Femur (tissue), 1 donor: ENCODE measurements at places on chromosomes 11 and 22.

DNA sequence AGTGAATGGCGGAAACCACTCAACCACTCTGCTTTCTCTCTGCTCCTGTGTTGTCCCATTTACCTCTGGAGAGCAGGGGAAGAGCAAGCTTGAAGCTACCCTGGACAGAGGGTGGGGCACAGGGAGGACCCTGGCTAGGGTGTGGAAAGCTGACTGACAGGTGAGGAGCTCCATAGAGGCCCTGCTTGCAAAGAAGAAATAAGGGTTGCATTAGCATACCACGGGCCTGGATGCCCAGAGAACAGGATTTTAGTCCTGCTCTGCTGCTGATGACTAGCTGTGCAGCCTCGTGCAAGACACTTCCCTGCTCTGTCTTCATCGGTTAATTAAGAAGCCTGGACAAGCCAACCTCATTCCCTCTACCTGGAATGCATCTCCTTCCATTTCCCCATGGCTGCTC is 135.0 kb downstream of the BUD13 start:
- no peak for DNase-seq

DNA sequence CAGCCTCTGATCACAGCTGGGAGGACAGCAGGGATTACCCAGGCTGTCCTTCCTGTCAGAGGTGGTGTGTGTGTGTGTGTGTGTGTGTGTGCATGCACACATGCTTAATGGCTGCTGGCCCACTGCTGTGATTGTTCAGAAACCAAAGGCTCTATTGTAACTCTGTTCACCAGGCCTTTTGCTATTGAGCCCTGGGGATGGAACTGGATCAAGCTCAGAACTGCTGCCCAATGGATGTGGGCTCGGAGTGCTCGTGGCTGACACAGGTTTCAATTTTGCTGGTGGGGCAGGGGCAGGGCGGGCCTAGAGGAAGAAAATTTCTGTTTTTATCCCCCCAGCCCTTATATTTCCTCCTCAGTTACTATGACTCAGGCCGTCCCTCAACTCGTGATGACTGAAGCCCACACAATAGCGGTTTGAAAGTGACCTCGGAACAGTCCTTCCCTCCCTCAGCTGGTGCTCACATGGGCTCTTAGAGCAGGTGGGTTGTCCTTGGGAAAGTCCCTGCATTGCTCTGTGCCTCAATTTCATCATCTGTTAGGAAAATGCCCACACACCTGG is 359.3 kb downstream of the TENM4 start:
- DNase-seq: no peak

GRCh38 chr11:45658292-45658991 is 7.0 kb downstream of the CHST1 start:
- peak; percentile 93 for DNase-seq

GRCh38 chr11:69387409-69387885 is 93.5 kb downstream of the MYEOV start:
- DNase-seq: peak; percentile 10

DNA sequence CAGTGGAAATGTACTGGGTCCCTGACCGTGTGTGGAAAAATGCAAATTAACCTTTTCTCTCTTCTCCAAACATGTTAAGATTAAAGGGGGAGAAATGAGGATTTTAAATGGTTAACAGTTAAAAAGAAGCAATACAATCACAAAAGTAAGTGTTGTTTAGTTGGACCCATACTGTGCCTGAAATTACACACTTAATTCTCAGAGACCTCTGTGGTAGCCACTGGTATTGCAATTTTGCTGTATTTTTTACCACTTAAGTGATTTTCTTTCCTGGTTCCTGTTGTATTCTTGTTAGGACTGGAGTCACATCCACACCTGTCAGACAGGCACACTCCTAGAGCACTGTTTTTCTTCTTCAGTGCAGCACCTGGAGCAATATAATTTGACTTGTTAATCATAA is 179.6 kb upstream of the PDGFD start:
- DNase-seq: no peak

DNA sequence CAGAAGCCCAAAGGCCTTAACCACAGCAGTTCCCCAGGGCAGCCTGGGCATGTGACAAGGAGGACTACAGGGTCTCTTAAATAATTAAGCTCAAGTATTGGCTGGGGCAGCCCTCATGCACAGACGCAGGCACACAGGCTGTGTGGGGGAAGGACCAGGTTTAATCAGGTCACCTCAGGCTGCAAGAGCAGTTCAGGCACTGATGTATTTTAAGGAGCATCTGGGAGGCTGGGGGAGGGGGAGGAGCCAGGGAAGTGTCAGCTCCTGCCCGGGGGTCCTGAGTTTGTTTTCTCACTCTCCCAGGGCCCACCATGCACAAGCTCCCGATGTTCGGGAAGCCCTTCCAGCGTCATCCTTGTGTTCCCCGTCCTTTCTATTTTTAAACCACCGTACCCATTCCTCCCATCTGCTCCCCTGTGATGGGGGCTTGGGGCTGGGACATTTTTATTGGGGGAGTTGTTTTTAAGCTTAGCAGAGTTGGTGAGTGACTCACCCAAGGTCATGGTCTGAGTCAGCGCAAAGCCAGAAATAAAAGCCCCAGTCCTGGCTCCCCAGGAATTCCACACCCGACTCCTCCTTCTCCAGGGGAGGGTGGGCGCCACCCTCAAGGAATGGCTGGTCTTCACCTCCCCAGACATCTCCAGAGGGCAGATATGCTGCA is 2.4 kb downstream of the CSDC2 start:
- no peak for DNase-seq

DNA sequence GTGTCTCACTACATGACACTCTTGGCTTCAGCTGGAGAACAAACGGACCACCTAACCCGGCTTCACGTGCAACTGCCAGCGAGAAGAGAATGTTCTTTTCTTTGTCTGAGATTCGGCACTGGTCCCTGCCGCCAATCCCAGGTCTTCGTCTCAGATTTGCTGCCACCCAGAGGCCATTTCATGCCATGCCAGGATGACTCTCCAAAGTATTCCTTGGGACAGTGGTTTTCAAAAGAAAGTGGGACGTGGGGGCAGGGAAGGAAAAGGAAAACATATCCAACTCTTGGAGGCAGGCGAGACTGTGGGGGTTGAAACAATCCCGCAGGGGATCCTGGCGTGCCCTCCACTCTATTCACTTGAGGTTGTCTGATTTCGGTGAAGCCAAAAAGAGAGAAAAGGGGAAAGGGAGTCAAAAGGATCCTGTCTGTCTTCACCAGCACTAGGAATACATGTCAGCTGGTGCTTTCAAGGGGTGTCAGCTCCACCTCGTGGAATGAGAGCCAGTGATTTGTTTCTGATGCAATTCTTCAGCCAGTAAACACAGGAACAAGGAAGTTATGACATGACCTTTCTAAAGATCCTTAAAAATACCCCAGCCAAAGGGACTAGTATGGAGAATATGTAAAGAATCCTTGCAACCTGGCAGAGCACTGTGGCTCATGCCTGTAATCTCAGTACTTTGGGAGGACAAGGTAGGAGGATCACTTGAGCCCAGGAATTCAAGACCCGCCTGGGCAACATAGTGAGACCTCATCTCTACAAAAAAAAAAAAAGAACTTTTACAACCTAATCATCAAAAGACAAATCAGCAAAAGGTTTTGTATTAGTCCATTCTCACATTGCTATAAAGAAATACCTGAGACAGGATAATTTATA is 41.0 kb upstream of the APLNR start:
- DNase-seq: peak; percentile 75

DNA sequence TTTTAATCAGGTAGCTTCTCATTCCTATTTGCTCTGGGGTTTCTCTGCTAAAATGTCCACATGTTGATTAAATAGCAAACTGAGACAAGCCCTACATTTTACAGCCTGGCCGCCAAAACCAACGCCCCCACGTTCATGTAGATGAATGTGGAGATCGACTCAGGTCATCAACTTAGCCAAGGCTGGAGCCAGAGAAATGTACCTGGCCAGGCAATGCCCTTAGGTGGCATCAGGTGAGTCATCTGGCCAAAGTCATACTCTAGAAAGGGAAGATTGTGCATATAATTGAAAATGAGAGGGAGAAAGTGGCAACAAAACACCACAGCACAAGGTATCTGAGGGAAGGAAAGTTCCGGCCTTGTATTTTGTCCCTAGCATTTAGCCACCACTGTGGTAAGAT is 37.1 kb upstream of the CCDC89 start:
- DNase-seq: no peak
